ENCODE measurements at places on chromosomes 2 and 18. TPM values are rescaled to one million over a fixed set of nuclear protein-coding genes. Genes with fewer than 3 reads are reported as not detected.

The RAX gene
- total RNA-seq, result not detected

The LHCGR gene
- not detected for total RNA-seq

The CAPG gene
- 10.0 TPM for total RNA-seq

The RESP18 gene
- total RNA-seq, result not detected

The MYO3B gene
- 0.09 TPM for total RNA-seq

The COL3A1 gene
- total RNA-seq, result 29.2 TPM

The CDH7 gene
- 0.16 TPM for total RNA-seq

The NFE2L2 gene
- total RNA-seq, result 80.5 TPM

The TGFA gene
- 0.32 TPM for total RNA-seq

The FRZB gene
- total RNA-seq, result 0.16 TPM

The TMEM247 gene
- total RNA-seq, result not detected

The C2orf76 gene
- total RNA-seq, result 5.0 TPM

The CPO gene
- total RNA-seq, result not detected

The TMEM127 gene
- 43.3 TPM for total RNA-seq

The SEMA4C gene
- 31.4 TPM for total RNA-seq

The KCMF1 gene
- 83.4 TPM for total RNA-seq

The DUSP11 gene
- 24.3 TPM for total RNA-seq

The SP3 gene
- total RNA-seq, result 108 TPM

The ASB3 gene
- 12.9 TPM for total RNA-seq

The TRAF3IP1 gene
- total RNA-seq, result 7.1 TPM

The EMX1 gene
- total RNA-seq, result 3.6 TPM

The ABCG5 gene
- not detected for total RNA-seq

The ZNF521 gene
- 0.09 TPM for total RNA-seq

The FBXO41 gene
- 12.1 TPM for total RNA-seq

The SLC5A7 gene
- total RNA-seq, result not detected

The GALNT5 gene
- total RNA-seq, result 6.8 TPM

The ANKRD29 gene
- 8.2 TPM for total RNA-seq

The MARCHF4 gene
- not detected for total RNA-seq

The KIF1A gene
- total RNA-seq, result 33.1 TPM

The GREB1L gene
- total RNA-seq, result 75.4 TPM

The ALPG gene
- total RNA-seq, result 2.5 TPM

The DLGAP1 gene
- not detected for total RNA-seq

The REG3A gene
- total RNA-seq, result 0.45 TPM

The RGPD3 gene
- total RNA-seq, result 0.27 TPM

The TNFAIP6 gene
- not detected for total RNA-seq

The MSH2 gene
- 72.5 TPM for total RNA-seq
